Astrocyte of the spinal cord (primary cell): ENCODE measurements at places on chromosomes 12 and 14.
A peak's percentile ranks its signal among the peaks of the same experiment; 100 is the strongest.

- no peak for DNase-seq
Measured at GRCh38 chr12:49887091-49887490, 16.6 kb downstream of the FAIM2 start.

DNA sequence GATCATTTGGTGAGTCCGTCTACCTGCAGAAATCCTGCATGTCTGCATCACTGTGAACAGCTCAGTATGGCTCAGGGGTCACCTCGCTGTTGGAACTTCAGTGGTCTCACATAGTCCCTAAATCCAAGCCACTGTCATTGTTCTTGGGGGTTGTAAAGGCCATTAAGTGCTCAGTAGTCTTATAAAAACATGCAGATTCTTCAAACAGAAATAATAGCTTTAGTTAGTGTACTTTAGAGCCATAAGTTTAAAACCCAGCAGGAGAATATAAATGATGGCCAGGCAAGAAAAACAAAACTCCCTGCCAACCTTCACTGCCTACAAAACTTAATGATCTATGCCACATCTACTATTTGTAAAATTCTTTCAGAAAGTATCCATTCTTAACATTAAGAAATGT, 396.3 kb downstream of the SYT1 start:
- DNase-seq = peak; percentile 14

DNA sequence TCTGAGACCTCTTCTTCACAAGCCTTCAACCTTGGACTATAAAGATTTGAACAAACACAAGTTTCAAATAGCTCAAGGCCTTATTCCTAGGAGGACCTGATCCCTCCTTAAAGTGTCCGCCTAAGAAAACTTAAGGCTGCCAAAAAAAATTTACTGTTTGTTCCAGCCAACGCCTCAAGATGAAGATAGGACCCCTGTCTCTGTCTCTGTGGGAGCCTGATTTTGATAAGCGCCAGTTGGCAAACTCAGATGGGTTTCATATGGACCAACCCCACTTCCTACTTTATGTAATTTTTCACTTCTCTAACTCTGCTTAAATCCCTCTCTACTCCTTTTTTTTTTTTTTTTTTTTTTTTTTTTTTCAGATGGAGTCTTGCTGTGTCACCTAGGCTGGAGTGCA, 11.0 kb downstream of the FKBP3 start:
- DNase-seq = no peak

GRCh38 chr14:69495341-69495921, 10.9 kb downstream of the PLEKHD1 start:
- no peak for DNase-seq

DNA sequence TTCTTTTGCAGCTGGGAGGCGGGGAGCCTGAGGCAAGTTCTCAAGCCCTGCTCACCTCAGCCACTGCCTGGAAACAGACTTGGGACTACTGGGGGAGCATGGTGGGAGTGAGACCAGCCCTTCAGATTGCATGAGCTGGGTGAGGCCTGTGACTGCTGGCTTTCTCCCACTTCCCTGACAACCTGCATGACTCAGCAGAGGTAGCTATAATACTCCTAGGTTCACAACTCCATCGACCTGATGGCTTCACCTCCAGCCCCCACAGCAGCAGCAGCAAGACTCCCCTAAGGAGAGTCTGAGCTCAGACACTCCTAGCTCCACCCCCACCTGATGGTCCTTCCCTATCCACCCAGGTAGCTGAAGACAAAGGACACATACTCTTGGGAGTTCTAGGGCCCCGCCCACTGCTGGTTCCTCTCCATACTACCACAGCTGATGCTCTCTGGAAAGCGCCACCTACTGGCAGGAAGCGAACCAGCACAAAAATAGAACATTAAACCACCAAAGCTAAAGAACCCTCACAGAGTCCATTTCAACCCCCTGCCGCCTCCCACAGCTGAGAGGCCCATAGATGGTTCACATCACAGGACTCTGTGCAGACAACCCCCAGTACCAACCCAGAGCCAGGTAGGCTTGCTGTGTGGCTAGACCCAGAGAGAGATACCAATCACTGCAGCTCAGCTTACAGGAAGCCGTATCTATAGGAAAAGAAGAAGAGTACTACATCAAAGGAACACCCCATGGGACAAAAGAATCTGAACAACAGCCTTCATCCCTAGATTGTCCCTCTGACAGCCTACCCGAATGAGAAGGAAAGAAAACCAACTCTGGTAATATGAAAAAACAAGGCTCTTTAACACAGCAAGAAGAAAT, 68.7 kb downstream of the RPAP3 start:
- no peak for DNase-seq

DNA sequence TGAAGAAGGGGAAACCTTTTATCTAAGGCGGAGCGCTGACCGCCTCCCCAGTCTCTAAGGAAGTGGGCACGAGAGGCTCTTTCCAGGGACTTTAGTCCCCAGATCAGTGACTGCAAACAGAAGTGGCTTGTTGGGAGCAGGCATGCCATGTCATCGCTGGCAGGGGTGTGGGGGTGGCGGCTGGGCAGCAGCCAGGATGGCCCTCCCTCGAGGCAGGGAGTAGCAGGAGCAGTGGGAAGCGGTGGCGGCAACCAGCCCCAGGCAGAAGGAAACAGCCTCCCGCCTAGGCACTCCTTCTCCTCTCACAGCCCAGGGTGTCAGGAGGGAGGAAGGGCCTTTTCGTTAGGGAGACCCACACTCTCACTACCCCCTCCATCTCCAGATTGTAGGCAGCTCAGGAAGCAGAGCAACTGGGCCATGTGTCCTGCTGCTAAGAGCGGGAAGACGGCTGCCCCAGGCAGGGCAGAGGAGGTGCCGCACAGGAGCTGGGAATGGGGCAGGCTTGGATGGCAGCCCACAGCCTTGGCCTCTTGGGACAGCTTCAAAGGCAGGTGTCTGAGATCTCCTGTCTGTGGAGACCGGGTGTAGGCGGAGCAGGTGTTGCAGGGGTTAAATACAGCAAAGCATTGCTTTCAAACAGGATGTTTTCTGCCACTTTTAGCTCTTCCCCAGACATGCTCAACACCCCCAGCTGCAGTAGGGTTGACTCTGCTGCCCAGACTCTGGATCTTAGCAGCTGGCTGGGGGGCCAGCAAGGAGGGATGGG, 21.8 kb downstream of the VDR start:
- DNase-seq = no peak

GRCh38 chr14:104076743-104077142, 8.8 kb upstream of the ASPG start:
- no peak for DNase-seq

GRCh38 chr12:45327823-45328383, 112.0 kb downstream of the ANO6 start:
- DNase-seq = peak; percentile 15

DNA sequence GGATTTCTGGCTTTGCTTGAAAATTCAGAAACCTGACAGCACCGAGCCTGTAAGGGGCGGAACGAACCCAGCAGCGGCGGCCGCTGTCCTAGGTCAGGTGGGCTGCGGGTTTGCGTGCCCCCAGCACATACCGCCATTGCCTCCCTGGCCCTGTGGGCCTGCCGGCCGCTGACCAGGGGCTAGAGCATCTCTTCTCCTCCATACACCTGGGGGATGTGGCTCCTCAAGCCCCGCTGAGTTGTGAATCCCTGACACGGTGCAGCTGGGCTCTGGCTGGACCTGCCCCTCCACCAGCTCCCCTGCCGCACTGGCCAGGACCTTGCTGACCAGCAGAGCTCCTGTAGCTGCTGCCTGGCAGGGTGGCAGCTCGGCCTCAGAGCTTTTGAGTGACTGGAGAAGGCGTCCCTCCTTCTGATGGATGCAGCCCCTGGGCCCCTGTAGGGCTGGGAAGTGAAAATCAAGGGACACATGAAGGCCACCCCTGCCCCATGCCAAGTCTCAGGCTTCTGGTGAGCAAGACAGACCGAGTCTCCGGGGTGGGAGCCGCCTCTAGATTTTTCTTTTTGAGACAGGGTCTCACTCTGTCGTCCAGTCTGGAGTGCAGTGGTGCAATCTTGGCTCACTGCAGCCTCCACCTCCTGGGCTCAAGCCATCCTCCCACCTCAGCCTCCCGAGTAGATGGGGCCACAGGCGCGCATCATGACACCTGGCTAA, 184.9 kb upstream of the SFSWAP start:
- no peak for DNase-seq

DNA sequence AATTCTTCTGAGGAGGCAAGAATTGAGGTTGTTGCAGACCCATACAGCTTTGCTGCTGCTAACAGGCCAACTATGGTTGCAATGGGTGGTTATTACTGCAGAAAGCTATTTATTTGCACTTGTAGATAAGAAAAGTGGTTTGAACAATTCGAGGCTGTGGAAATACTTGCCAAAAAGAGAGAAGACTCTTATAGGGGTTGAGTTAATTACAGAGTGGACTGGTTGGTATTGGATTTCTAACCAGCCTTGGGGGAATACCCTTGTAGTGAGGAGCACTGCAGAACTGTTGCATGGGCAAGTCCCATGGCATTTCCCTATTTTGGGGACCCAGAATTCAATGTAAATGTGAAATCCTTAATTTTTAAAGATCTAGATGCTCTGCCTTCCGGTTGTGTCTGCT, 120.5 kb downstream of the KCNMB4 start:
- no peak for DNase-seq

- no peak for DNase-seq
Measured at GRCh38 chr14:38824706-38825105, 278.3 kb downstream of the SEC23A start.

DNA sequence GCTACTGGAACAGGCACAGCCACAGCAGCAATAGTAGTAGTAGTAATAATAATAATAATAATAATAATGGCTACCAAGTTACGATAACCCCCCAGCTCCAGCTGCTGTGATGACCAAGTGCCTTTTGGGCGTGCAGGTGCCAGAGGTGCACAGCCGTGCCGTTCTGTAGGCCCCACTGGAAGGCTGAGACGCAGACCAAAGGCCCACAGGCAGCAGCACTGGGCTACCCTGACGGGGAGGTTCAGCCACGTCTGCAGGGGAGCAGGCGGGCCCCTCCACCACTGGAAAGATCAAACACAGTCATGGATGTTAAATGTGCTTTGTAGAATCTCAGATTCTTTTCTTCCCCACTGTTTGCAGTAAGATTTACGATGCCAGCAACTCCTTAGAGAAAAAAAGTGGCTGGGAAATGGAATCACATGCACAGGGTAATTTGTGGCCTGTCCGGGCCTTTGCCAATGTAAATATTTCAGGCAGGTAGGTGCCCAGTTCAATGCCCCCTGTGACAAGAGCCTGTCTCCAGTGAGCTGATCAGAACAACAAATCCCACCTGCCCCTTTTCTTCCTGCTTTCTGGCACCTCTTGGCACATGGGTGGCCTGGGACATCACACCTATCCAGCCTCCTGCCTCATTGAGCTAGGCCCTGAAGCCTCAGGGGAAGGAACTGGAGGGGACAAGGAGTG, 32.6 kb downstream of the CCDC85C start:
- no peak for DNase-seq

GRCh38 chr14:64238631-64239030, 55.5 kb downstream of the ESR2 start:
- DNase-seq = no peak

DNA sequence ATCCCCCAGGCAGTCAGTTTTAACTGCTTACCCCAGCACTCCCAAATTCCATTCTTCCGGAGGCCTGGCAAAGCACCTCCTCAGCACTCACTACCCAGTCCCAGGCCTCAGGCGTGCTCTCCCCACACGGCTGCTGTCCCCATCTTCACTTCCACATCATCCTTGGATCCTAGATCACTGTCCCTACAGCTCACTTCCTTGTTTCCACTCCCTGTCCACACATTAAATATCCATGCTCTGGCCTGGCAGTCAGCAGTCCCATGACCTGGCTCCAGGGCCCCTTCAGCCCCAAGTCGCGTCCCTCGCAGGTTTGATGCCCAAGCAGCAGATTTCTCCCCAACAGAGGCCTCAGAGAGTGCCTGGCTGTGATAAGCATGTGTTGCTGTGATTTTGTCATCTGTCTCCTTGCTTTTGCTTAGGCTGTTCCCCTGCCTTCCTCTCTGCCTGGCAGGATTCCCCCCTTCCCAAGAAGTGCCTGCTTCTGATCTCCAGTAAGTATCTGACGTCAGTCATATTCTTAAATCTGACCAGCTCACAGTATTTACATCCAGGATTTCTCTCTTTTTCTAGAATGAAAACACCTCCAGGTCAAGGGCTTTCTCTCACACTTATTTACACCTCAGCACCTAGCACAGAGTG, 241.7 kb downstream of the ZFP36L1 start:
- no peak for DNase-seq

DNA sequence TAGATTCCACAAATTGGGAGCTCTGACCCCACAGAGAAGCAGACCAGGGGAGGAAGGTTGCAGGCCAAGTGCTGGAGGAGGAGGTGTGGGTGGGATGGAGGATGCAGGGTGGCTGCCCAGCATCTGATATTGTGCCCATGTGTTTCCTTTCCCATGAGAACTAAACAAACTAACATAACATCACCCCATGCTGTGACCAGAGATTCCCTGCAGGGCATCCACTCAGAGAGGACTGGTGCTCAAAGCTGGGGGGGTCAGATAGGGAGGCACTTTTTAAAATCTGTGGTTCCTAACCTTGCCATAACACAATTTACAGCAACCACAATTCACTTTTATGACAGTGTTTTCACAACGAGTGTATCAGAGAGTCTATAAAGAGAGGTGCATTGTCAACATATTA, 1277.6 kb downstream of the AACS start:
- DNase-seq = no peak

DNA sequence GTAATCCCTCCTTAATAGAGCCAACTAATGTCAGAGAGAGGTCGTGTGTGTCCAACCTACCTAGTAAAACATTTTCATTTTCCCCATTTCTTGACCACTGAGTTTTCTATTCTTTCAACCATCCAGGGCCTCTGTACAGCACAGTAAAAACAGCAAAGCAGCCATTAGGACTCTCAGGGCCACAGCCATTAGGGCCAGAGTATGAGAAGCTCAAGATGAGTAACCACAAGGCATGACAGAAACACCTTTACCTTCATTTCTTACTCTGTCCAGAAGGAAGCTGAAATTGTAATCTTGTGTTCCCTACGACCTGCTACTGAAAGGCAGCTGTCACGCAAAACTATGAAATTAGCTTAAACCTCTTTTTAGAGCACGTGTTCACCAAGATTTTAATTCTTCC, 2.3 kb downstream of the SPPL3 start:
- no peak for DNase-seq

DNA sequence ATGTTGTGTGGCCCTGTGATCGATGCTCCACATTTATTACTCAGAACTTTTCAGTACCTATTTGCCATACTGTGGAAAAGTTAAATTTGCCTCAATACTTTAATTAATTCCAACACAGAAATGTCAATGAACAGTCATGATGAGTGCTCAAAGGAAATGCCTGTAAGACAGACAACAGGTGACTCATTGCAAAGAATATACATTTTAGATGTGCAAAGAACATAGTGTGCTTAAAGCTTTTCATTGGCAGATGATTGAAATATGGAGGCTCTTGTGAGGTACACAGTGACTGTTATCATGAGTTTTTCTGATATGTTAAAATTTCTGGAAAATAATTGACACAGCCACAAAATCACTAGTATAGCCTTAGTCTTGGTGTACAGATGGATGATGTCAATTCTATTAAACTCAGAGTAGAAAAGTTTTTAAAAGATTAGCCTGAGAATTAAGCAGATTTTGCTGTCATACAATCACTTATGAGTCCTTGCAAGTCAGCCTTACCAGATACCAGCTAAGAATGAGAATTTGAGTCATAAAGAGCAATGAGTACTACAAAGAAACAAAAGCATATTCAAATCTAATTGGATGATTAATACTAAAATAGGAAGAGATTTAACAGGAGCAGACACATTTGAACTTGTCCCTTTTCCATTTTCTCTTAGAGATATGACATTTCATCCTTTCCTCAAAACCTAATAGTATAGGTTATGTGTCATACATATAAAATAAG, 544.1 kb downstream of the KCNH5 start:
- no peak for DNase-seq
